ENCODE measurements at places on chromosomes 12 and 14.

GRCh38 chr12:119664642-119665041 is 3.3 kb upstream of the PRKAB1 start:
- DNase-seq: no peak

DNA sequence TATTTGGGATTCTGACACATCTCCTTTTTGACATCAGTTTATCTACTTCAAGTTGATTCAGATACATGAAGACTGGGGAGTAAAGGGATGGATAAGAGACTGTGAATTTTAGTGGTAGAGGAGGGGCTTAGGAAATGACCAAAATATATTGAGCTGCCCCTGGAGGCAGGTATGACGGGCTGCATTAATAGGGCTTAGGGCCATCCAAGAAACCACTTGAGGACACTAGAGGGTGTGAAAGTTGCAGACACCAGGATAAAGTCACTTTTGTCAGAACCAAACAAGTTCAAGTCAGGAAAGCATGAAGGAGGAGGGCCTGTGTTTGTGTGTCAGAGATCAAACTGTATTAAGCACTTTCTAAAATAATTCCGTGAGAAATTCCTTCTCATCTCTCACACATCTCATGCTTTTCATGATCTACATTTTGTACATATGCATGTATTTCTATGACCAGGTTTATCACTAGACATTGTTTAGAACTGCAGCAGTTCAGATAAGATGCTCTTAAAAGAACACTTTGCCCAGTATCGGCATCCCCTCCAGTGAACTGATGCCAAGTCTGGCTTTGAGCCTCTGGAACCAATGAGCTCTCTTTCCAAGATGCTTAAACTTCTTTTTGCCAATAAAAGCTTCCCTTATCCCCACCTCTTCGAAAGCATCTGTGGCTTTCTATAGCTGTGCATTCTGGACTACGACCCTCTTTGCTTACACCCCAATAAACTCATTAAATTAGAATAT is 136.9 kb downstream of the SLC38A1 start:
- DNase-seq: no peak

DNA sequence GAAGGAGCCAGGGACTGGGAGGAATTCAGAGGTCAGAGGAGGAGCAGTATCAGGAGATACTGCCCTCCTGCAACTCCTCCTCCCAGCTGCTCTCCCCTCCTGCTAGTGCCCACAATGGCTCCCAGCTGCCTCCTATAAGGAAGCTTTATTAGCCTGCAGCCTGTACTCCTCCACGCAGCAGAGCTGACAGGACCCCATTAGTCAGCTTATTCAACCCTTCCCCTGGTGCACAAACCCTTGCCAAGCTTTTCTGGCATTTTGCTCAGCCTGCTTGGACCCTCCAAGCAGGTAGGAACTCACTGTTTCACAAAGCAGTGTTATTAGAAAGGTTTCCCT is 6.9 kb upstream of the AQP2 start:
- no peak for DNase-seq

GRCh38 chr14:104680806-104681688 is 8.4 kb upstream of the INF2 start:
- no peak for DNase-seq

DNA sequence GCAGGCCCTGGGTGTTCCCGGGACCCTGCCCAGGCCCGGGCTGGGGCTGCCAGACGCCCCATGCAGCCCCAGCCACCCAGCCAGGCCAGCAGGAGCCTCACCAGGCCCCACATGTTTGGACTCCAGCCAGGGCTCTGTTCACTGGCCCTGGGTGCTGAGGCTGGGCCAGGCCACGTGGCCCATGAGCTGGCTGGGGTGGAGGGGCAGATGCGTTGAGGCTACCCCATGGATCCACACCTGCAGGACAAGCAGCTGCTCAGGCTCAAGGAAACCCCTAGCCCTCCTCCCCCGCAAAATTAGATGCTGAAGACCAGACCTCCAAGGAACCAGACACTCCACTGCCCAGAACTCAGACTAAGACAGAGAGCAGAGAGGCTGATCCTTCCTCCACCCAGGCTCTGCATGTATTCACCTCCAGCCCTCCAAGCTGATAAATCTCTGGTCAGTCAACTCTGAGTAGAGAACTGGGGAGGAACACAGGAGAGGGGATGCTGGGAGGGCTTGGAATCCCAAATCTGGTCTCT is 1.6 kb downstream of the CDH24 start:
- DNase-seq: no peak

- DNase-seq: no peak
These were observed 81.7 kb downstream of the RIN3 start for GRCh38 chr14:92595267-92595666.

DNA sequence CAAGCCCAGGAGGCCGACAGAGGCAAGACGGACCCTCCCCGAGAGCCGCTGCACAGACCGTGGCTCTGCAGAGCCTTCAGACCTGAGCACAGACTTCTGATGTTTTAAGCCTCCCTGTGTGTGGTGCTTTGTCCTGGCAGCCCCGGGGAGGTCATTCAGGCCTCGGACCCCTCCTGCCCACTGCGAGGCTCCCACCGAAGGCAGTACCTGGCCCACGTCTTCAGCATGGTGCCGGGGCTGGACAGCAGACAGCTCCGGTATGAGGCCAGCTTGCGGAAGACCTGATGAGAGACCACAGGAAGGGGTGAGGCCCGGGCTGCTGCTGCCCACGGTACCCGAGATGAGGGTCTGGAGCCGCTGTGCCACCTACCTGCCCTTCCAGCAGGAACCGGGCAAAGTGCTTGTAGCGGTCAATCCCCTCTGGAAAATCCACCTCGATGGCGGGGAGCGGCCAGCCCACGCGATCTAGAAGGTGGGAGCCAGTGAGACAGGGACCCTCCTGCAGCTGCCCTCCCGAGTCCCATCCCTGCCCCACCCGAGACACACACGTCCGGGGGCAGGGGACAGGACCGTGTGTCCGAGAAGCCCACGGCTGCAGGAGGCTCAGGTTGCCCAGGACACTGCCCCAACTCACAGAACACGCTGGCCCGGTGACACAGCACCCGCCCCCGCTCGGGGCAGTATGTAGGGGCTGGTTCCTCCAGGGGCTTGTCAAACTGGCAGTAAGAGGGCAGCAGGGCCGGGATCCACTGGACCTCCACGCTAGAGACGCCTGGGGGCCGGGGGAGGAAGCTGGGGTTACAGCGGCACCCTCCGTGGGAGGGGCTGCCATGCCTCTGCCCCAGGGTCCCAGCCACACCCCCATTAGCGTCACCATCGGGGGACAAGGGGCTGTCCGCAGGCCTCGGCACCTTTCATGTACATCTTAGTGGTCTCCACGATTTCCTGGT is 35.6 kb upstream of the UBC start:
- DNase-seq: no peak

- DNase-seq: no peak
These were observed 30.9 kb upstream of the MDM2 start for GRCh38 chr12:68776976-68777610.

- no peak for DNase-seq
These were observed 46.7 kb downstream of the PROX2 start for GRCh38 chr14:74829251-74829650.

- no peak for DNase-seq
These were observed 154.9 kb upstream of the PELI2 start for GRCh38 chr14:55963295-55963694.

DNA sequence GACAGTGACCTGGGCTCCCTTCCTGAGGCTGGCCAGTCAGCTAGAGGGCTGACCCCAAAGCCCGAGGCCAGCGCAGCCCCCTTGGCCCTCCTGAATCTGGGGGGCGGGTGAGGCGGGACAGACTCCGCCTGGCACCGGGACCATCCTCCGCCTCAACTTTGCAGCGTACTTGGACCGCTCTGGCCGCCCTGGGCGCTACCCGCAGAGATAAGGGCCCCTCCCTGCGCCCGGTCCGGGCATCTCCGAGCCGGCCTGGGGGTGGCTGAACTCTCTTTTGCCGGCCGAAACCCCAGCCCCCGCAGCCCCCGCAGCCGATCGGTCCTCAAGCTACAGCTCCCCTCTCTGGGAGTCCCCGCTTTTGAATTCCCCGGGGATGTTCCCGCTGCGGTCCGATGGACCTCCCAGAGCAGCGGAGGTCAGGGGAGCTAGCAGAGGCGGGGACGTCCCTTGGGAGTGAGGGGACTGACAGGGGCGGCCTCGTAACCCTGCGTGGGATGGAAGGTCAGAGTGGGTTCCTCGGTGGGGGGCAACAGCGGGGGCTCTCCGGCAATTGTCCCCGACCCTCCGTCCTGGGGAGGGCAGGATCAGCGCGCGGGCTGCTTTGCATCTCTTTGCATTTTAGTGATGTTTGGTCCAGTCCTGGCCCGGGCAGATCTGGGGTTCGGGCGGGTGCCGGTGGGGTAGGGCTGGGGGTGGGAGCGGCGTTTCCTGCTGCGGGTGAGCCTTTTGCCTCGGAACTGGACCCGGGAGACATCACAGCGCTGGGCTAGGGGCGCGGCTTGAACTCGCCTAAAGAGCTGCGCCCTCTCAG is at the start of gene CRIP1:
CRIP1 (plus strand) TSS at position 724 of the 811 bp plus-strand sequence. CDS start 374 bp downstream, outside the sequence.
- no peak for DNase-seq

DNA sequence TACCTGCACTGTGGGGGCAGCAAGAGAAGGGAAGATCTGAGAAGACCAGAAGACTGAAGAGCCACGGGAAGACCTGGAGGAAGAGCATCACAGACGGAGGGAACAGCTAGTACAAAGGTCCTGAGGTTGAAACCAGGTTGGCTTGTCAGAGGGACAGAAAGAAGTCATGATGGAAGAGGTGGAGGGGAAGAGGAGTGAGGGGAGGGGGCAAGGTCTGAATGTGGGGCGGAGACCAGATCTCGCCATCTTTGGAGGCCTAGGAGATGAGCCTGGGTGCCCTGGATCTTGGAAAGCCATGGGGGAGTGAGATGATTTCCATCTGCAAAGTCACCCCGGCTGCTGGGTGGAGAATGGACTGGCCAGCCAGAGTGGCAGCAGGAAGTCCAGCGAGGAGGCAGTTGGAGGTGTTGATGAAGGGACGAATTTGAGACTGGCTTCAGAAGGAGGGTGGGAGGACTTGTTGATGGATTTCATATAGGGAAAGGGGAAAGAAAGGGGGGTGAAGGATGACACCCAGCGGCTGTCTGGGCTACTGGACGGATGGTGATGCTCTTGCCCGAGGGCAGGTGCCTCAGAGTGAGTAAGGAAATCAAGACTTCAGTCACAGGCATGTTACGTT is 14.6 kb upstream of the UBC start:
- DNase-seq: no peak

DNA sequence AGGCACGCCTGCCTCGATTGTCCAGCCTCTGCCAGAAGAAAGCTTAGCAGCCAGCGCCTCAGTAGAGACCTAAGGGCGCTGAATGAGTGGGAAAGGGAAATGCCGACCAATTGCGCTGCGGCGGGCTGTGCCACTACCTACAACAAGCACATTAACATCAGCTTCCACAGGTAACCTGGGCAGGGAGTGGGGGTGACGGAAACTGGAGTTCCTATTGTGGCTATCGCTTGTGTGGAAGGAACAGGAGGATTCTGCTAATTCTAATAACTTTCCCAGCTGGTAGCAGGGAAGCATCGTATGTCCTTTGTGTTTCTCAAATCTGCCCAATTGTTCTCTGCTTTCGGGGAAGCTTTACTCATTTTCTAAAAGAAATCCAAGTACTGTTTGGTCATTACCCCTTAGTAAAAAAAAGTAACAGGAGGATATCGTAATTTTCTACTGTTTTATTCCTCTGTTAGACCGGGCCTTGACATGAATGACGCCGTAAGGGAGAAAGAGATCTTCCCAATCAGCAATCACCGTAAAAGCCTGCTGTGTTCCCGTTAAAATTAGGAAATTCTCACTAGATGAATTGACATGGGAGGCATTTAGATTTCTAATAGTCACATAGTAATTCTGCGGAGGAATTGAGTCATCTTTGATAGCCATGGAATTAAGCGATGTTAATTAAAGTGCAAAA is 449 bp downstream of the THAP2 start:
- no peak for DNase-seq

GRCh38 chr12:42326541-42327226 is 717 bp downstream of the PPHLN1 start:
- DNase-seq: no peak

- no peak for DNase-seq
These were observed 163.9 kb upstream of the TMTC2 start for GRCh38 chr12:82522762-82523161.

GRCh38 chr12:9951026-9951675 is 19.0 kb upstream of the CLEC2A start:
- peak; percentile 22 for DNase-seq

DNA sequence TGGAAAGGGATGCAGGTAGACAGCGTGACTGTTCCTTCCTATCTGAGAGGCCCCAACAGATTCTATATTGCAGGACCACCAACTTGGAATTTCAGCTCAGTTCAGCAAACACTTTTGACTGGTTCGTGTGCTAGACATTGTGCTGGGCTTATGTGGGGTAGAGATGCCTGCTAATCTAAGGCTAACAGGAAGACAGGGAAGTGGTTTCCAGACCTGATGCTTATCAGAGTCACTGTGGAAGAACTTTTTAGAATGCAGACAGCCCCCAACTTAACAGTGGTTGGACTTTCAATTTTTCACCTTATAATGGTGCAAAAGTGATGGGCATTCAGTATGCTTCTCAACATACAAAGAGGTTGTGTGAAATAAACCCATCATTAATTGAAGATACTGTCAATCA is 32.2 kb downstream of the NTF3 start:
- DNase-seq: no peak

DNA sequence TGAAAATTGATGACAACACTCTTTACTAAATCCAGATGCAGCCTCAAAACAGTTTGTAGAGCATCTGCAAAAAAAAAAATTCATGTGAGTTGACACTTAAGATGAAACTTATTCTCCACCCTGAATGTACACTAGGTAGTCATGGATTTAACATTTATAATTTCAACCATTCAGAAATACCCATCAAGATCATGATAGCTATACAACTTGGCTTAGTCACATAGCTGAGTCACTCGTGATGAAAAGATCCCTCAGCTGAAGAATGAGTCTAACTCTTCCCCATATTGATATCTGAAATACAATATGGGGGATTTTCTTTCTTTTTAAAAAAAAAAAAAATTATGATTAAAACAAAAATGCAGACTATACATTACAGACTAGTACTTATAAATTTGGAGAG is 104.8 kb upstream of the PLEKHG7 start:
- no peak for DNase-seq

- no peak for DNase-seq
These were observed 307.2 kb downstream of the ADGRD1 start for GRCh38 chr12:131260954-131261353.

- no peak for DNase-seq
These were observed 1018.7 kb downstream of the AACS start for GRCh38 chr12:126083926-126084325.

DNA sequence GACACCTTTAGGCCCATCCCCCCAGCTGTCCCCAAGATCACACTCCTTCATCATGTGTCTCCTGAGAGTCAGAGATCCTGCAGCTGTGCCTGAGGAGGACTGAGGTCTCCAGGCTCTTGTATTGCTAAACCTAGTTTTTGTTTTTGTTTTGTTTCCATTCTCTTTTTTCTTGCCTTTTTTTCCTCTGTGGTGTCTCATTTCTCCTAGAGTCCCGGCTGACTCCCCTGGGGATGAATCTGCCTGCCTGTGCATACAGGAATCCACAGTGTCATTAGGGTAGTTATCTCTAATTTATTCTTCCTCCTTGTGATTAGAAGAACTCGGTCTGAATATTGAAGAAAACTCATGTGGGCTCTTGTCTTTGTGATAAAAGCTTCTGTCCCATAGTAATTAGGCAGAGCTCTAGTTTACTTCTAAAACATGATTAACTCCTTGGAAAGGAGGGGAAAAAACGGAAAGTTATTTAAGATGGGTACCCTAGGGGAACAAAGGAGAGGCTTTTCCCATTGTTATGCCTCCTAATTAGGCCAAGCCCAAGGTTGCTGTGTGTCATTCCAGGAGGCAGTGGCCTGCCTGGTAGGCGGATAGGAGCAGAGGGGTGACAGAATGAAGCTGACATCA is 343.2 kb downstream of the ZFP36L1 start:
- DNase-seq: no peak

Data from activated CD8-positive, alpha-beta memory T cell treated with anti-CD3 and anti-CD28 coated beads, Interleukin-2, amount 50 U/mL, for 4 hours (primary cell).